ENCODE measurements at places on chromosomes 5 and 9.

GRCh38 chr5:154234551-154234950 is 44.0 kb downstream of the GALNT10 start:
- no peak for DNase-seq

- DNase-seq, result no peak
Measured at GRCh38 chr9:133499132-133499891, 20.4 kb upstream of the SLC2A6 start.

DNA sequence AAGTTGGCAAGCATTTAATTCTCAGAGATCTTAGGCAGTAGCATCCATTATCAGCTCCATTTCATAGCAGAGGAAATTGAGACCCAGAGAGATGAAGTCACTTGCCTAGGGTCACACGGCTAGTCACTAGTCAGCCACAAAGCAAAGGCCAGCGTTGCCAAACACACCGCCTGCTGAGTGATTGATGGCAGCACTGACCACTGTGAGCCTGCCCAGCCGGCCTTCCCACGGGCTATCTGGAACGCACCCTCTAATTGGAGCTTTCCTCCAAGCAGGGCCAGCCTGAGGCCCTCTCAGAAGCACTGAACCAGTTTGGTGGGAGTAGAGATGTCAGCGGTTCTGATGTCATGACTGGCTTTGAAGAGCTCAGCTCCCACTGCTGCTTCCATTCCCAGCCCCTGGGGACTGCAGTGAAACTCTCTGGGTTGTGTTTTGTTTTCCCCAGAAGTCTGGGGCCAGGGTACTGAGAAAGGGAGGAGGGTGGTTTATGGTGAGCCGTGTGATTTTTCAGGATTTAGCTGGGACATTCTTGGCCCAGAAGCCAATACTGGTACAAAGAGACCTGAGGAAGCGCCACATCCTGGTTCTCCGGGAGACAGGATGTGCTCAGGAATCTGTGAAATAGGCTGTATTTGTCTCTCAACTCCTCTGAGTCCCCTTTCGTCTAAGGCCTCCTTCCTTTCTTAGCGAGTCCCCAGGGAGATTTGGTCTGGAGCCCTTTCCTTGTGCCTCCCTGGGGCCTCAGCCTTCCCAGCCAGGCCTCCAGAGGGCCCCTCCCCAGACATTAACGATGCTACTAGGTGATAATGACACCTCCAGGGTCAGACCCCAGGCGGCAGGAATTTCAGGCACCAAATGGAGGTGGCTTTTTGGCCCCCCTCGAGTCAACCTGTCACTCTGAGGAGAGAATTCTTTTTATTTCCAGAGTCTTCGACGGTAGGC is 44.5 kb downstream of the SPRY4 start:
- peak; percentile 22 for DNase-seq

GRCh38 chr9:93035821-93036351 is 22.6 kb upstream of the SUSD3 start:
- no peak for DNase-seq

DNA sequence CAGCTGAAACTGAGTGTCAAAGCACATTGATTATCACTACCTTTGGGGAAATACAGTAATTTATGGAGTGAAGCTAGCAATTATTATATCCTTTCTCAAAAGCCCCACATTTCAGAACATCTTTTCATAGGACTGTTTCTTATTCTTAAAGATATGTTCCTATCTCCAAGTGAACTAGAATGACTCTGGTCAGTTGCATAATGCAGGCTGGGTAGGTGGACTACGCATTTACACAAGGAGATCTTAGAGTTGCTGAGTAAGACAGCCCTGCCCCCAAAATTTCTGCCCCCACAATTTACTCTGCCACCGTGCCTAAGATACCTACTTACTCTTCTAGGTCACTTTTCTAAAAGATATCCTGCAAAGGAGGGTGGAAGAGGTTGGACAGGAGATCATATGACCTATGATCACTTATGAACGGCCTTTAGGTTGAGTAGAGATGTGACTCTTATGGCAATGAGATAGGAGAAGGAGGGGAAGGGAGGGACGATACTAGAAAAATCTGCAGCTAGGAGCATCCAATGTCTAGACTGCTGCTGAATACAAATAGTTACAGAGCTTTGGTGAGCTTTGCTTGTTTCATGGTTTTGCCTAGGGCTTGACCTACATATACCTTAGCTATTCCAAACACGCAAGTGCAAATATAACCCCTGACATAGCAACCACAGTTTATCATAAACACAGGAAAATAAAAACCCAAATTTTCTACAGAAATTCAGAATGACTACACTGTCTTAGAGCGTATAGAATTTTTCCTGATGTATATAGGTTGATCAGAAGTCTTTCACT is 121.7 kb downstream of the GLIS3 start:
- no peak for DNase-seq

- no peak for DNase-seq
Measured at GRCh38 chr5:51095486-51095885, 287.8 kb upstream of the ISL1 start.

- DNase-seq, result no peak
Measured at GRCh38 chr9:14455243-14455642, 141.3 kb upstream of the NFIB start.
